ENCODE measurements at places on chromosomes 13 and 19.

GRCh38 chr19:23822735-23823134 is 64.0 kb upstream of the ZNF681 start:
- no peak for DNase-seq

GRCh38 chr13:57552437-57552836 is 79.1 kb upstream of the PCDH17 start:
- no peak for DNase-seq

GRCh38 chr13:20669162-20669561 is 34.3 kb upstream of the IL17D start:
- DNase-seq, result no peak

- DNase-seq, result no peak
These were observed 2.7 kb downstream of the MYO9B start for GRCh38 chr19:17078036-17078919.

DNA sequence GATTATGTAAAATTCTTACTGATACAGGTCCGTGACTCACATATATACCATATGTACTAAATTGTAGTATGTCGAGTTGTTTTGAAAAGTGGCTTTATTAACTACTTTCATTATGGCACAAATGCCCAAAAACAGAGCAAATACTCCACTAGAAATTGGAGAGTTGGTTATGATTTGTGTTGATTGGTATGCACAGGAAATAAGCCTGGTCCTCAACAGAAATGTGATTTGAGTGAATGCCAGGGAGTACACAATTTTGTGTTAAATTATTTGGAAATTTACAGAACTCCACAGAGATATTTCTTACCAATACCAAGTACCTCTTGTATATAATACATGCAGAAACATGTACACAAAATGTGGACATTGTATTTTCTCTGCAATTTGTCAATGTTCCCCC is 676.7 kb downstream of the PCDH9 start:
- no peak for DNase-seq

DNA sequence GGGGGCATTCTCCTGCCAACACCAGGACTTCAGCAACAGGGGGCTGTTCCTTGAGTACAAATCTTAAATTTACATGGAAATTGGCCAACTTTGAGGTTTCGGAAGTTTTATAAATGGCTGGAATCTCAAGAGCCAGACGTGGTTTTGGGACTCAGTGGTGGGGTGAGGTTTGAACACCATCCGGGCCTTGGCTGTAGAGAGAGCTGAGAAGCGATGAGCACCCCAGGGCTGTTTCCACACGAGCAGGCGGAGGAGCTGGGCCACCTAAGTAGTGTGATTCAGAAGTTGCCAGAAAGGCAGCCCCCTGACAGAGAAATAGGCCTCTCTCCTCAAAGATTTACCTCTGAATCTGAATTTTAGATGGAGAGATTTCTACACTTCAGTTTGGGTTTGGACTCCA is 89.0 kb downstream of the FGF9 start:
- no peak for DNase-seq

DNA sequence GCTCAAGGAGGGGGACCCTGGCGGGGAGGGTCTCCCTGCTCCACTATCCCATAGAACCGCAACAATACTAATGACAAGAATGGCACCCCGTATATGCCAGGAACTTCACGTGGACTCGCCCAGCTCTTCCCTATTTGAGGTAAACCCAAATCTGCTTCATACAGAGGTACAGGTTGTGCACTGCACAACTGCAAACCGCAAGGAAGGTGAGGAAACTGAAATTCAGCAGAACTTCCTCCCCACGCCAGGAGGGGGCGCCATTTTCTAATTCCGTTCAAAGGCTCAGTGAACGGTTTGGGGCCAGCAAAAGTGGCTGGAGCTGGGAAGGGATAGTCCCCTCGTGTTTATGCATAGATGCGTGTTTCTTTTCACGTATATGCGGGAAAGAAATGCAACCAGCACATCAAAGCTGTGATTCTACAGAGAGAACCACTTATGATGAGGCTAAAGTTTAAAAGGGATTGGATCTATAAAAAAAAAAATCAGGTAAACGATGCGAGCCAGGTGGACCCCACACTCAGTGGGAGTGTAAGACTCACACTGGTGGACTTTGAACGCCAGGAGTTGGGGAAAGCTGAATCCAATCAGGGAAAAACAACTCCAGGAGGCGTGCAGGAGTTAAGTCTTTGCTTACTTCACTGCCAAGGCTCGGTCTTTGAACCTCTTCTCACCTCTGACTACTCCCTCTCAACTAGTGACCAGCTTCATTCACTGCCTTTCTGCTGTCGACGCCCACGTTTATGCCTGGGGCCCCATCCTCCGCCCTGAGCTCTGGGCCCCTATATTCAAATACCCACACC is 20.3 kb downstream of the C19orf81 start:
- DNase-seq, result no peak

GRCh38 chr13:29471551-29471950 is 123.9 kb downstream of the SLC7A1 start:
- no peak for DNase-seq

- DNase-seq, result no peak
These were observed 4.1 kb upstream of the ZNF724 start for GRCh38 chr19:23254141-23254910.

DNA sequence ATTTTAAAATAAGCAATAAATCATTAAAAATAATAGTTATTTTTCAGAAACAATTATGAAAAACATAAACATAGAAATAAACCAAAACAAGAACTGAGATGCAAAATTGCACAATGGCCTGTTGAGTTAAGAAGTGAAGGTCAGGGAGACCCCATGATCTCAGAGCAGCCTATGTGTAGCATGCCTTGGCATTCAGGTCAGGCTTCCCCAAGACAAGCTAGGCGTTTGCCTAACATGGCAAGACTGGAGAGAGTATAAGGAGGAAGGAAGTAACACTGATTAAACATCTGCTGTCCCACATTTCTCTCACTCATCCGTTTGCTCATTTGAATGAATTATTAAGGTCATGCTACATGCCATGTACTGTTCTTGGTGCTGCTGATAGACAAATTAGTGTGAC is 291.8 kb downstream of the TSHZ3 start:
- DNase-seq, result no peak

DNA sequence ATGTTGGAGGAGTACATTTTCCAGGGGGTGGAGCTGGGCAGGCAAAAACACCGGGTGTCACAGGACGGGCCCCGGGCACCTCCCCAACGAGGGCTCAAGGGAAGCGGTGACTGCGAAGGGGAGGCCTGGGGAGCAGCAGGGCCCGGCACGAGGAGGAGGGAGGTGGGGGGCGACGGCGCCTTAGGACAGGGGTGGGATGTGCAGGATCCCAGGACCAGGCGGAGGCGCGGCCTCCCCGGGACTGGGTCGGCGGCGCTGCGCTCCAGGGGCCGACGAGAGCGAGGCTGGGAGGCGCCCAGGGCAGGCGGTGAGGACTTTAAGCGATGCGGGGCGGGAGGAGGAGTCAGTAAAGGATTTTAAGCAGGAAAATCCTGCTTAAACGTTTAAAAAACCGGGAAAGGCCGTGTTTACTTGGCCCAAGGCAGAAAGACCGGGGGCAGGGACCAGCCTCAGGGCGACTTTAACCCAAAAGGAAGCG is 427 bp downstream of the ZNF160 start:
- no peak for DNase-seq

GRCh38 chr19:48768994-48769713 is 13.8 kb downstream of the FGF21 start:
- DNase-seq, result no peak

- DNase-seq, result no peak
These were observed 475 bp downstream of the MRPL57 start for GRCh38 chr13:21176982-21177284.

GRCh38 chr19:10190026-10190425 is 4.7 kb downstream of the DNMT1 start:
- no peak for DNase-seq

GRCh38 chr19:11379857-11380350 is 4.2 kb downstream of the EPOR start:
- no peak for DNase-seq

- peak; percentile 80 for DNase-seq
These were observed 1286.4 kb downstream of the PCDH9 start for GRCh38 chr13:65943708-65944107.

DNA sequence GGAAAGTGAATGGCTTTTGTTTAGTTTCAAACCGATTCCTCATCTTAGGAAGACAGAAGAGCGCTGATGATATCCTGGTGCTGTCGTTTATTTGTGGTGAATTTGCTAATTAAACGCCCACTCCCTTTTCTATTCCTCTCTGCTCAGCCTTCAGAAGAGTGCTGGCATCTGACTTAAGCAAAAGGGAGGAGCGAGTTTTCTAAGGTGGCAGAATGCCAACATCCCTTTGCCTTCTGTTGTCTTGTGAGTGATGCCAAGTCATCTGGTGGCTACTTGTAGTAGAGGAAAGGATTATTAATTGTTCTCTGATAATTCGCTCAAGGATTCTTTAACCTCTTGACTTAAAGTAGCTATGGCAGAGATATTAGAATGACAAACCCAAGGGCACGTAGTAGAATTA is 68.1 kb downstream of the ERCC5 start:
- DNase-seq, result no peak
